ENCODE measurements at places on chromosomes 6 and 20.

DNA sequence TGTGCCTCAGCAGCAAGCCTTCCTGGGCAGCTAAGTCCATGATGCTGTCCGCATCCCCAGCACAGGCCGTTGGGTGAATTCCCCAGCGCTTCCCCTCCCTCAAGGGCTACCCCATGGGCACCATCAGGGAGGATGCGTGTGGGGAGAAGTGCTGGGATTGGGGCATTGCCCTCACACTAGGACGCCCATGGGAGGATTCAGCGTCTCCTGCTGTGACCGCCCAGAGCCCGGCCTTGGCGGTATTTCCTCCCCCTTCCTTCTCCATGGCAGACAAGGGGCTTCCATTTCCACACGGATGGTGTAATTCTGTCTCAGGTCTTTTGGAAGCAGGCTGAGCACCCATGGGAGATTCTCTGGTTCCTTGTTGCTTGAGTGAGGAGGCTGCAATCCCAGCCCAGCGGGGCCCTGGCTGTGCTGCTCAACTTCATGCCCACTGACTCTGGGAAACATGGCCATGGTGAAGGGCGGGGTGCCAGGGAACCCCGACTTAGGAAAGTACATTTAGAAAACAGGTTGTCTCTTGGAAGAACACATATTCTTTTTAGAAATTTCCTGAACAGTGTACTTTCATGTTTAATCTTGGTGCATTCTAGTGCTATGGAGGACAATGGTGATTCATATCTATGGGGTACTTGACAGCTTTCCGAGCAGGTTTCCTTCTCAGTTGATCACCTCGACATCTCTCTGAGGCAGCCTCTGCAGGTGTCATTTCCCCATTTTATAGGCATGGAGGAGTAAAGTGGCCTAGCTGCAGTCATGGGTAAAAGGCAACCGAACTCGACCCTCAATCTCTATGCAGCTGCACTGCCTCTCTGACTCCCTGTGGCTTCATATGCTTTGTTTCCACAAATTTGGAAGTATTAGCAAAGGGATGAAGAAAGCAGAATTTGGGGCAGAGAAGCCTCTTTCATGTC is 178.2 kb upstream of the CST7 start:
- DNase-seq: no peak

DNA sequence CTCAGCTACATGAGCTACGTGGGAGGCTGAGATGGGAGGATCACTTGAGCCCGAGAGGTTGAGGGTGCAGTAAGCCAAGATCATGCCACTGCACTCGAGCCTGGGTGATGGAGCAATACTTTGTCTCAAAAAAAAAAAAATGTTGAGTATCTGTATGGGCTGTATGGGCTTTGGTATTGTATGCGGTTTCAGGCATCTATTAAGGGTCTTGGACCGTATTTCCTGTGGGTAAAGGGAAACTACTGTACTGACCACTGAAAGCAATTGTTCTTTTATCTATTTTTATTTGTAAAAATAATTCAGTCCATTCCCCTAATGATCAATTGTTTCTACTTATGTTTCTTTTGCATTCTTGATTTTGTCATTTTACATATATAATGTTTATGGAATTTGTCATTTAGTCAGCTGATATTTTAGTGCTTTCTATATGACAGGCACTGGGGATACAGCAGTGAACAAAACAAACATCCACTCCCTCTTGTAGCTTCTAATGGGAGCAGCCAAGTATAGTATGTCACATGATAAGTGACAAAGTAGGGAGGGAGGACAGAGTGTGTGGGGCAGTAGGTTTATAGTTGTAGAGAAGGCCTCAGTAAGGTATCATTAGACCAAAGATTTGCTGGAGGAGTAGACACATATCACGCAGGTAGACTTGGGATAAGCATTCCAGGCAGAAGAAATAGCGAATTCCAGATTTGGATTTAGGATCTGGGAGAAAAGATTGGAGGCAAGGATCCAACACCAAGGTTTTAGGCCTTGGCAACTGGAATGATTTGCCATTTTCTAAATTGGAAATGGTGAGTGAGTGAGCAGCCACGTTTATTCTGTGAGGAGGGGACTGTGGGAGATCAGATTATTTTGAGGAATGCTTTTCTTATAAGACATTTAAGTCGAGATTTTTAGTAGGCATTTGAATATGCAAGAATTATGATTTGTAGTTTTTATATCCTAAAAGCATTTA is 6.0 kb downstream of the PCMT1 start:
- no peak for DNase-seq

- DNase-seq: no peak
These were observed 70.3 kb upstream of the HEY2 start for GRCh38 chr6:125679128-125679527.

DNA sequence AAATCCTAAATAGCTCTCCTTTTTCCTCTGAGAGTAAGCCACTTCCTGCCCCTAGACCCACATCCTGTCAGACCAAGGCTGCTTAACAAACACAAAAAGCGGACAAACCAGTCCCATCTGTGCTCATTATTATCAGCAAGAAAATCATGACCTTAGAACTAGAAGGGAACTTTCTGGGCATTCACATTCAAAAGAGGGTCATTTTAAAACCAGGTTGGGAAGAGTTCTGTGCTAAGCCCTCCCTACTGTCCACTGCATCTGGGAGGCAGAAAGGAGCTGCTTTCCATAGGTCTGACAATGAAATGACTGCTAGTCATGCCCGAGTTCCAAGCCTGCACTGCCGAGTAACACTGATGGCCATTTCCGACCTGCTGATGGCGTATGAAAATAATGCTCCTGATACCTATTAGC is 15.4 kb downstream of the EZR start:
- DNase-seq: no peak

- DNase-seq: no peak
These were observed 89.5 kb downstream of the NCOA3 start for GRCh38 chr20:47591231-47591630.

DNA sequence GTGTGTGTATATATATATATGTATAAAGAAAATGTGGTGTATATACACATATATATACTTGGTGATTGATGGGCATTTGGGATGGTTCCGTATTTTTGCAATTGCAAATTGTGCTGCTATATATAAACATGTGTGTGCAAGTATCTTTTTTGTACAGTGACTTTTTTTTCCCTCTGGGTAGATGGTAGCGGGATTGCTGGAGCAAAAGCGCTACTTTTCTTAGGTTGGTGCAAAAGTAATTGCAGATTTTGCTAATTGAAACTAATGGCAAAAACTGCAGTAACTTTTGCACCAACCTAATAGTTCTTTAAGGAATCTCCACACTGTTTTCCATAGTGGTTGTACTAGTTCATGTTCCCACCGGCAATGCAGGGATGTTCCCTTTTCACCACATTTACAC is 135.4 kb downstream of the AHI1 start:
- no peak for DNase-seq

GRCh38 chr20:40930561-40930960 is 98.1 kb upstream of the TOP1 start:
- no peak for DNase-seq

GRCh38 chr20:35561671-35562070 is 19.8 kb downstream of the ERGIC3 start:
- DNase-seq: no peak

GRCh38 chr20:376089-376488 is 4.5 kb upstream of the TRIB3 start:
- DNase-seq: no peak

DNA sequence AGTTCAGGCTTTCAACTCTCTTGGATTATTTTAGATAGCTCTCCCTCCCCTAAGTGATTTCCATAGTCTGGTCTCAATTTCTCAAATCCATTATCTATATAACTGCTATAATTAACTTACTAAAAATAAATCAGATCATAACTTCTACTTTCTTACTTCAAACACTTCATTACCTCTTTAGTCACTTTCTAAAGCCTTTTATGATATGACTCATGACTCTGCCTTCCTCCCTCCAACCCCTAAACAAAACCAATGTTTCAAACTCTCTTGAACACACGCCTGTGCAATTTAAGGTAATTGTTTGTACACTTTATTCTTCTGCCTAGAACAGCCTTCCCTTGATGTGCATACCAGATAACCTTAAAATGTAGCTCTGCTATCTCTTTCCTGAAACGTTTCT is 100.5 kb downstream of the LMBRD1 start:
- DNase-seq: no peak

DNA sequence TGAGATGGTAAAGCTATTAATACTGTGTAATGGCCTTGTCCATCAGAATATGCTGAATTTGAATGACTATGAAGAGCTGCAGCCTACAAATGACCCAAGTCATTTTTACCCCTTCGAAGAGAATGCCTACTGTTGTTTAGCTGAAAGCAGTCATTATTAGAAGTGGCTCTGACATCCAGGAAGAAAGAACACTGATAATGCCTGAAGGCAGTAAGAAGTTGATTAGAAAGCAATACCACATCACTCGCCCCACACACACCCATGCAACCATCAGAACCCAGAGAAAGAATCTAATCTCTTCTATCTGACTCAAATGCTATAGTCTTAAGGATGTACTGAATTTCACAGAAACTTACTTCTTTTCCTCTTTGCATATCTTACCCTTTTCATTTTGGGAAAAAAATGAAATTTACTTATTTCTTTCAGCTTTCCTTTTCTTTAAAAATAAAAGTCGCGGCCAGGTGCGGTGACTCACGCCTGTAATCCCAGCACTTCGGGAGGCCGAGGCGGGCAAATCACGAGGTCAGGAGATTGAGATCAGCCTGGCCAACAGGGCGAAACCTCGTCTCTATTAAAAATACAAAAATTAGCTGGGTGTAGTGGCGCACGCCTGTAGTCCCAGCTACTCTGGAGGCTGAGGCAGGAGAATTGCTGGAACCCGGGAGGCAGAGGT is 61.0 kb downstream of the ARHGAP18 start:
- no peak for DNase-seq

DNA sequence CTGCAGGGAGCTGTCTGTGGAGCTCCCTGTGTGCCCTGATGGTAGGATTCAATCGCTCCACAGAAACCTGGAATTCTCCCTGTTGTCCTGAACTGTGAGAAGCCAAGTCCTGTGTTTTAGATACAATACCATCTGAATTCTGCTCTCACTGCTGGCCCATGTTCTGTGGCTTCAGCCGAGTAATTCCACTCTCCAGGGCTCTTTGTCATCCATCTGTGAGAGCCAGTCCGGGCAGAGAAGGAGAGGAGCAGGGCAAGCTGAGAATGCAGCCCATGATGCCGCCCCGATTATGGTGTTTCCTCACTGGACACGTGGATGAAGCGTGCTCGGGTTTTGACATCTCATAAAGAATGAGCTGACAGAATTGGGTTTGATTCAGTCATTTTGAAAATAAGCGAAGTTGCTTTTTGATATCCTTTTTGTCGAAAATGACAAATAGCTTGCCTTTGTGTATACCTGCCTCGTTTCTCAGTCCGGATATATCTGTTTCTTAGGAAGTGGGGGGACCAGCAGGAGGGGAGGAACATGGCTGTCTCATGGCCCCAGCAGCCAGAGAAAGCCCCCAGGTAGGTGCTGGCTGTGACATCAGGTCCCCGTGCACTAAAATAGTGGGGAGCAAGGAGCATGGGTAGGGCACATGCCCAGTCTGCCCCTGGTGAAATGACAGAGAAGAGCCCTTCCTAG is 8.2 kb upstream of the CD93 start:
- DNase-seq: no peak

GRCh38 chr6:116398316-116399010 is 27.7 kb downstream of the DSE start:
- DNase-seq: no peak

- DNase-seq: no peak
These were observed 31.3 kb downstream of the GPRC6A start for GRCh38 chr6:116797585-116797984.

- DNase-seq: no peak
These were observed 3.1 kb downstream of the PCED1A start for GRCh38 chr20:2837221-2837960.

DNA sequence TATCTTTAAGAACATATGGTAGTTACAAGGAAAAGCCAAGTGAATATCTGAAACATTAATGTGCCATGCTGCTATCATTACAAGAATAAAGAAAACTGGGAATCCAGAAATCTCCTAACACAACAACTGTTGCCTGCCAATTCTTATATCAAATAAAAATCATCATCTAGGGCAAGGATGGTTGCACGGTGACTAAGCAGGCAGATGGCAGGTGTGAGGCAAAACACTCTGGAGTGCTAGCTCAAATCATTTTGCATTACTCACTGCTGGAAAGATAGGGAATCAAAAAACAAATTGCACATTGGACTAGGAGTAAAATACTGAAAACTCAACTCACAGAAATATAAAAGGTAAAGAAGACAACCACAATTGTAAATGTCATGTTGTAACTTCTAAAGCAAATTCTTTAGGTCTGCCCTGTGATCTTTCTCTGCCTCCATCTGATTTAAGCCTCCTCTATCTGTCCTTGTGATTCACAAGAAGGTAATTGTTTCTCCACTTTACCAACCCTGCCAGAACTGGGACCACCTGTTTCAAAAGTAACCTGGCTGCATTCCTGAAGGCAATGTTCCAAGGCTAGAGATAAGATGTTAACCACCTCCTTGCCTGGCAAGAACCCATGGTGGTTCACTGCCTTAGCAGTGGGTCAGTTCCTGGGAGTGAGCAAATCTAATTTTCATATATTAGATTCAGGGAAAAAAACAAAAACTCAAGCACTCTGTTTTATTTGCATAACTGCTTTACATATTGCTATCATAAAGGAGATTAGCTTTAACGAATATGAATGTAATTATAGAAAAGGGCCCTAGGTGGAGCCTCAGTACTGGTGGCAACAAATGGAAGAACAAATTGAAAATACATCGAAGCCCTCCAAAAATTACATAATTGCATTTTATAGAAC is 33.1 kb upstream of the LCA5 start:
- DNase-seq: no peak

DNA sequence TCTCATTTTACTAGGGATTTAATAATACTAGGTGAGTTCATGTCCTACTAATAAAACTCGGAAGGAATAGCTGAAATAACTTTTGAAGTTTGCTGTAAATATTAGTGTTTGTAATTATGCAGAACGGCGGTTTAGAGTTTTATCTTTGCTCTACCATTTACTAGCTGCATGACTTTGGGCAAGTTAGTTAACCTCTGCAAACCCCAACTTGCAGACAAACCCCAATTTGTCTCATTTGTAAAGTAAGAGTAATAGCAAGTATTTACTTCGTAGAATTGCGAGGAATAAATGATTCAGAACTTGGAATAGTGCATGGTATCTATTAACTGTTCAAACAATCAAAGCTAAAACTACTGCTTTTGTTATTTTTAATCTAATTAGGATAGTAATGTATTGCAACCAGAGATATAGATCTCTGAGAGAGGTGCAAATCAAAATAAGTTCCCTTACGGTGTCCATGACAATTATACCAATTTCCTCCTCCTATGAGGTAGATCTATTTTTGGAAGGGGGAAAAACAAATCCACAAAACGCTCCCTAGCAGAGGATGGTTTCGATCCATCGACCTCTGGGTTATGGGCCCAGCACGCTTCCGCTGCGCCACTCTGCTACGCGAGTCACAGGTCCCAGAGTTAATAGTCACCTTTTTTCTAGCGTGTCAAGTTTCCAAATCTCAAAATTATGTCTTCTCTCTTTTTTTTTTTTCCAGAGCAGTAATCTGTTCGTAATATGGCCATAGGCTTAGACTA is 35.1 kb upstream of the BTN3A2 start:
- no peak for DNase-seq

GRCh38 chr6:159831373-159831679 is 31.2 kb downstream of the PNLDC1 start:
- no peak for DNase-seq
